CD4-positive, alpha-beta T cell treated with Interleukin-17A for 1 hour (primary cell): ENCODE measurements at places on chromosomes 4 and X.

DNA sequence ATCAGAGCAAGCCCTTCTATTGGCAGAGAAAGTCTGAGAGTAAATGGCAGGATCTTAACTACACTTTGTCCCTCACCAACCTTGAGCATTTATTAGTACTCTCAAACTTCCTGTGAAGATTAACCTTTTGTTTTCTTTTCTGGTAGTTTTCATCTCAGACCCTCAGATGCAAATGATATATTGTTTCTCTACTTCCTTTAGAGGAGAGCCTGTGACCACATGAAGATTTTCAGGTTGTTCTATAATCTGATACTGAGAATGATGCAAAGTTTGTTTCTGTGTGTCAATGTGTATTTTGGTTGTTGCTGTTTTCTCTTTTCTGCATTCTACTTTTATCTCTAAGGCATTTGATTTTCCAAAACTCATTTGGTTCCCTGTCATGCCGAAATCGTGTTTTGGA is 165.8 kb upstream of the CYSLTR1 start:
- DNase-seq: no peak

GRCh38 chr4:74146581-74147129 is 11.3 kb upstream of the MTHFD2L start:
- no peak for DNase-seq

DNA sequence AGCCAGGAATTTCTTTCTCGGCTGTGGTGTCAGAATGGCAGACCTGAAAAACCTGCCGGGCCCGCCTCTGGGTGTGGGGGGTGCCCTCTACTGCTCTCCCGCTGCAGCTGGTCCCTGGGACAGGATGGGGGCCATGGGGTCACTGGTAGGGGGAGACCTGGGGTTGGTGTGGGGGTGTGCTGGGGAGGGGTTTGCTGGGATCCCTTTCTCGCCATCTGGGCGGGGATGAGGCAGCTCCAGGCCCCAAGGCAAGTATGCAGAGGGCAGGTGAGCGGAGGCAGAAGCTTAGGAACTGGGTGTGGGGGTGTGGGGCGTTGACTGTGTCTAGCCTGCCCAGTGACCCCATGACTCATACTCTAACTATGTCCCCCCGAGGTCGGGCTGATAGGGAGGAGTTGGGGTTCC is 884 bp downstream of the CCDC120 start:
- no peak for DNase-seq

GRCh38 chr4:106762666-106763443 is 273.3 kb downstream of the DKK2 start:
- no peak for DNase-seq

GRCh38 chr4:26062215-26062614 is 148.2 kb downstream of the SMIM20 start:
- DNase-seq: no peak

- DNase-seq: no peak
Measured at GRCh38 chrX:38175139-38175538, 45.5 kb downstream of the SRPX start.
